NCI-H1930 (cell line): ENCODE measurements at places on chromosomes 4 and X.

DNA sequence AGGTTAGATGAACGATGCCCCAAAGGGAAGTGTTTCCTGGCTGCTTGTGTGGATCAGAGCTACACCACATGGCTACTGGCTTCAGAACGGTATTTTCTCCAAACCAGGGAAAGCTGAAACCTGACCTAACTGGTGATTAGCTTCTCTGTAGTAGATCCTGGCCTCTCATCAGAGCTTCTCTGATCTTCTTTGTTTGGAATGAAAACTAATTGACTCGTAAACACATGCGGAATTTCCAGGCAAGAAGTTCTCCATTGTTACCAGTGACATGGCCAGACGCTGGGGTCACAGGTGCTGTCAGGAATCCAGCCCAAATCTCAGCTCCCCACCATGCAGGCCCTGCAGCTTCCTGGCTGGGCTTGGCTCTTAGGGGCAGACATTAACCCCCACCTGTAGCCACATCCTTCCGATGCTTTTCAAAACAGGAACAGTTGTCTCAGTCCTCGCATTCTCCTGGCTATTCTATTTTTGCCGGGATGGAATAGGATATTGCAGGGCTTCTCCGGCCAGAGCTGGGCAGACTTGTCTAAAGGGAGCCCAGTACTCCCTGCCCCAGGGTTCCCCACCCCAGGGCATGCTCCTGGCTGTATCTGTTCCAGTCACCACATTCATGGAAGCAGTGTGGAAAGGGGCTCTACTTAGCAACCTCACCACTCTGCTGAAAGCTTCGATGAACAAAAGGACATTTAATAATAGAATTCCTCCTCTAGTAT, 305.4 kb upstream of the F9 start:
- DNase-seq = no peak

DNA sequence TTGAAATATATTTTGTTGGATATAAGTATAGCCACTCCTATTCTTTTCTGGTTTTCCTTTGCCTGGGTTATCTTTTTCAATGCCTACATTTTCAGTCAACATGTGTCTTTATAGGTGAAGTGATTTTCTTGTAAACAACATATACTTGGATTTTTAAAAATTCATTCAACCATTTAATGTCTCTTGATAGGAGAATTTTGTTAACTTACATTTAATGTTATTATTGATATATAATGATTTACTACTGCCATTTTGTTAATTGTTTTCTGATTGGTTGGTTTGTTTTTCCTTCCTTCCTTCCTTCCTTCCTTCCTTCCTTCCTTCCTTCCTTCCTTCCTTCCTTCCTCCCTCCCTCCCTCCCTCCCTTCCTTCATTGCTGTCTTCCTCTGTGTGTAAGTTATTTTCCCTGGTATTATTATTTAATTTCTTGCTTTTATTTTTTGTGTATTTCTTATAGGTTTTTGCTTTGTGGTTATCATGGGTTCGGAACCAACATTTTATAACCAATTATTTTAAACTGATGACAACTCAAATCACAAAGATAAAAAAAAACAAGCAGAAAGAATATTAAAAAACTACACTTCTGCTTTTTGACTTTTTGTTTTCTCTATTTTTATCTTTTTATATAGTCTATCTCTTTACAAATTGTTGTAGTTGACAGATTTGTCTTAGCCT, 330.1 kb upstream of the GRID2 start:
- no peak for DNase-seq

DNA sequence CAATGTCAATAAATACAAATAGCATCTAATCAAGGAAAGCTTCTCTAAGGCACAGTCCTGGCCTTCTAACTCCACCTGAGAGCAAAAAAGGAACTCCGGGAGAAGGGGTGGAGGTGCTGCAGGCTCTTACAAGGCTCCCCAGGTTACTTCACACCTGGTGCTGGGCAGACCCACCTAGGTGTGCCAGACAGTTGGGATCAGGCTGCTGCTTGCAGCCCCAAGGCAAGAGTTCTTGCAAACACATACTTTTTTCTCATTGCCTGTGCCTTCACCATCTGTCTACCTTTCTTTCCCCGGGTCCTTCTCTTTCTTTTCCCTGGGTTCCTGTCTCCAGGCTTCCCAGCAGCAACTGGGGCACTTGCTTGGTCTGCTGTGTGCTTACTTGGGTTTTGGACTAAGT, 81.4 kb upstream of the STIM2 start:
- DNase-seq = no peak

GRCh38 chr4:81084634-81085033, 54.1 kb downstream of the BMP3 start:
- DNase-seq = no peak

- no peak for DNase-seq
These were observed 83.0 kb downstream of the AMELX start for GRCh38 chrX:11376163-11376562.

GRCh38 chr4:140679576-140679975, 76.6 kb downstream of the TBC1D9 start:
- no peak for DNase-seq
